Activated naive CD8-positive, alpha-beta T cell treated with anti-CD3 and anti-CD28 coated beads for 36 hours (primary cell): ENCODE measurements at places on chromosomes 1 and 21. TPM values are rescaled to one million over a fixed set of nuclear protein-coding genes. Genes with fewer than 3 reads are reported as not detected.

RGS8 gene
- not detected for total RNA-seq

GRCh38 chr1:95558791-95559190 is 324.8 kb downstream of the RWDD3 start:
- no peak overlapping the region for H3K4me3 ChIP-seq
- no peak for DNase-seq
- H3K4me1 ChIP-seq = no peaks in the 10 kb centered on the region
- no peaks in the 10 kb centered on the region for H3K36me3 ChIP-seq
- H3K27me3 ChIP-seq = no peaks in the 10 kb centered on the region

DNA sequence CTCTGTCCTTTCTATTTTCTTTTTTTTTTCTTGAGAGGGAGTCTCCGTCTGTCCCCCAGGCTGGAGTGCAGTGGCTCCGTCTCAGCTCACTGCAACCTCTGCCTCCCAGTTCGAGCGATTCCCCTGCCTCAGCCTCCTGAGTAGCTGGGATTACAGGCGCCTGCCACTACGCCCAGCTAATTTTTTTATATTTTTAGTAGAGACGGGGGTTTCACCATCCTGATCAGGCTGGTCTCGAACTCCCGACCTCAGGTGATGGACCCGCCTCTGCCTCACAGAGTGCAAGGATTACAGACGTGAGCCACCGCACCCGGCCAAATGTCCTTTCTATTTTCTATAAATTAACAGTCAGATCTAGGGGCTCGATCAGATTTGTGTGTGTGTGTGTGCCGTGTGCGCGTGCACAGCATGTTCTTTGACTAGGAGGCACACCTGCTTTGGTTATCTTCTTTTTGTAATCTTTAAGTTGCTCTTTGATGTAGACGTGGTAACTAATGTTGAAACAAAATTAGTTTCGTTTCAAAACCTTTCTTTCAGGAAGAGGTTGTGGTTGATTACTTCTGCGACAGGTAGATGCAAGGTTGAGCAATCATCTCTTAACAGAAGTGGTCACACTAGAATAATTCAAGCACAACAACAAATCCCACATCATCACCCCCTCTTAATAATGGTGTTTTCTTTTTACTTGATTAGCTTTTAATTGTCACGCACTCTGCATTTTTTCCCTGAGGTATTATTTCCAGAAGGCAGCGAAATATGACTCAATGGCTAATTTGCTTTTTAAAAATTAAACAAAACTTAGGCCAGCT is 779 bp upstream of the DEGS1 start:
- H3K4me3 ChIP-seq = peak overlapping the region; percentile 86
- H3K27me3 ChIP-seq = no peaks in the 10 kb centered on the region
- H3K27ac ChIP-seq = peak overlapping the region; percentile 90
- peaks cover 40% of the 10 kb centered on the region for H3K4me1 ChIP-seq
- peaks cover 27% of the 10 kb centered on the region for H3K36me3 ChIP-seq
- DNase-seq = peak; percentile 48

- no peak within 1 kb of the TSS for H3K4me3 ChIP-seq
- DNase-seq = peak; percentile 1
- H3K36me3 ChIP-seq = no peaks in the 10 kb centered on the region
- no peak within 1 kb of the TSS for H3K27ac ChIP-seq
These were observed at the start of gene BRINP2 for GRCh38 chr1:177170756-177171535. TSS of gene BRINP2 (plus strand) at chr1:177170958. CDS start at chr1:177229877, 58,919 bp downstream.

- H3K27me3 ChIP-seq = no peaks in the 10 kb centered on the region
- peaks cover 60% of the 10 kb centered on the region for H3K36me3 ChIP-seq
- peak; percentile 71 for DNase-seq
- peak overlapping the region; percentile 81 for H3K4me3 ChIP-seq
- peaks cover 98% of the 10 kb centered on the region for H3K4me1 ChIP-seq
- peak overlapping the region; percentile 98 for H3K27ac ChIP-seq
These were observed 7.6 kb downstream of the LAPTM5 start for GRCh38 chr1:30749691-30750583.

GRCh38 chr1:101365186-101365585 is 128.4 kb downstream of the S1PR1 start:
- DNase-seq = no peak
- H3K27ac ChIP-seq = no peak overlapping the region
- no peak overlapping the region for H3K4me3 ChIP-seq
- no peaks in the 10 kb centered on the region for H3K36me3 ChIP-seq

- H3K27ac ChIP-seq = no peak overlapping the region
- no peaks in the 10 kb centered on the region for H3K36me3 ChIP-seq
- DNase-seq = no peak
- H3K4me3 ChIP-seq = no peak overlapping the region
- no peaks in the 10 kb centered on the region for H3K4me1 ChIP-seq
These were observed 40.0 kb upstream of the CTPS1 start for GRCh38 chr1:40939320-40940059.

- peak; percentile 17 for DNase-seq
- H3K27ac ChIP-seq = no peak overlapping the region
- peak overlapping the region; percentile 70 for H3K4me3 ChIP-seq
These were observed 1.3 kb downstream of the JAM2 start for GRCh38 chr21:25640202-25640942.

DNA sequence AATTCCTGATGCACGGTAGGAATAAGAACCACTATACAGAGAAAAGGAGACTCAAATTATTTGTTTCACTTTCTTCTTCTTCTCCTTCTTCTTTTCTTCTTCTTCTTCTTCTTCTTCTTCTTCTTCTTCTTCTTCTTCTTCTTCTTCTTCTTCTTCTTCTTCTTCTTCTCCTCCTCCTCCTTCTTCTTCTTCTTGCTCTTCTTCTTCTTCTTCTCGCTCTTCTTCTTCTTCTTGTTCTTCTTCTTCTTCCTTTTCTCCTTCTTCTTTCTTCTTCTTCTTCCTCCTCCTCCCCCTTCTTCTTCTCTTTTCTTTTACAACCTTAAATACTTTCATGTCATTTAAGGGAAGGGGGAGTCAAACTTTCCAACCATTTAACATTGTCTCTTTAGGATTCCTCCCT is 11.0 kb upstream of the GPR88 start:
- no peak overlapping the region for H3K27ac ChIP-seq
- peaks cover 18% of the 10 kb centered on the region for H3K4me1 ChIP-seq
- no peak overlapping the region for H3K4me3 ChIP-seq
- H3K27me3 ChIP-seq = no peaks in the 10 kb centered on the region
- DNase-seq = no peak

- H3K36me3 ChIP-seq = peaks cover 28% of the 10 kb centered on the region
- DNase-seq = no peak
- no peaks in the 10 kb centered on the region for H3K27me3 ChIP-seq
- peaks cover 15% of the 10 kb centered on the region for H3K4me1 ChIP-seq
- H3K27ac ChIP-seq = no peak overlapping the region
These were observed 39.4 kb downstream of the LTN1 start for GRCh38 chr21:28953247-28953646.

DNA sequence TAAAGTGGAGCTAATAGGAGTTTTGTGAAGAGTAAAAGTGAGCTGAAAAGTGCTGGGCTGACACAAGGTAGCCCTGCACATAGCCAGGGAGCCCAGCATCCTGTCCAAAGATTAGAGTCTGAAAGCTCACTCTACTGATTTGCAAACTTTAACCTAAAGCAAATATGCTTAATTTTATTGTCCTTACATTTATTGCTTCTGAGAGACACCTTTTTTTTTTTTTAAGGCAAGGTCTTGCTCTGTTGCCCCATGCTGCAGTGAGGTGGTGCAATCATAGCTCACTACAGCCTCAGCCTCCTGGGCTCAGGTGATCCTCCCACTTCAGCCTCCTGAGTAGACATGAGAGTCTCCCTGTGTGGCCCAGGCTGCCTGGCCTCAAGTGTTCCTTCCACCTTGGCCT is 16.5 kb downstream of the MGST3 start:
- no peak for DNase-seq
- peaks cover 11% of the 10 kb centered on the region for H3K4me1 ChIP-seq
- no peaks in the 10 kb centered on the region for H3K27me3 ChIP-seq
- peaks cover 2% of the 10 kb centered on the region for H3K36me3 ChIP-seq

DNA sequence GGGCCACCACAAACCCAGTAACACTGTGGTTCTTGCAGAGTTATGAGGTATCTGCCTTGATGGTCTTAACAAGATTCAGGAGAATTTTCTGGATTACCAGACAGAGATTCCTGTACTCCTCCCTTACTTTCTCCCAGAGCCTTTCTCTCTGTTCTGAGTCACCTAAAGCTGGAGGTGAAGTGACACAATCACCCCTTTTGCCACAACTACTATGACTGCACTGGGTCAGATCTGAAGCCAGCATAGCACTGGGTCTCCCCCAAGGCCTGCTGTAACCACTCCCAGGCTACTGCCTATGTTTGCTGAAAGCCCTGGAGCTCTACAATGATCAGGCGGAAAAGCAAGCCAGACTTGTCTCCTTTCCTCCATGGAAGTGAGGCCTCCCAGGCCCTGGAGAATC is 156.7 kb upstream of the NEGR1 start:
- H3K4me3 ChIP-seq = no peak overlapping the region
- no peak overlapping the region for H3K27ac ChIP-seq
- H3K4me1 ChIP-seq = peaks cover under 1% of the 10 kb centered on the region
- DNase-seq = no peak

MIB2 gene
- total RNA-seq = 38.7 TPM

GRCh38 chr1:236590553-236591150 is 13.7 kb downstream of the HEATR1 start:
- DNase-seq = no peak
- no peak overlapping the region for H3K4me3 ChIP-seq
- H3K27me3 ChIP-seq = no peaks in the 10 kb centered on the region
- peaks cover 24% of the 10 kb centered on the region for H3K36me3 ChIP-seq
- H3K27ac ChIP-seq = no peak overlapping the region
- peaks cover 8% of the 10 kb centered on the region for H3K4me1 ChIP-seq

GRCh38 chr21:16309250-16309971 is 579.6 kb downstream of the USP25 start:
- no peaks in the 10 kb centered on the region for H3K36me3 ChIP-seq
- H3K4me1 ChIP-seq = peaks cover 4% of the 10 kb centered on the region
- no peak overlapping the region for H3K4me3 ChIP-seq
- no peak overlapping the region for H3K27ac ChIP-seq
- no peak for DNase-seq
- H3K27me3 ChIP-seq = peaks cover 7% of the 10 kb centered on the region

- H3K27me3 ChIP-seq = peaks cover 18% of the 10 kb centered on the region
- H3K4me1 ChIP-seq = peaks cover 2% of the 10 kb centered on the region
- H3K4me3 ChIP-seq = no peak overlapping the region
These were observed 96.8 kb downstream of the TENT5C start for GRCh38 chr1:117702654-117703053.

- no peak overlapping the region for H3K27ac ChIP-seq
- H3K4me1 ChIP-seq = peaks cover 36% of the 10 kb centered on the region
- no peaks in the 10 kb centered on the region for H3K36me3 ChIP-seq
- no peak for DNase-seq
- H3K27me3 ChIP-seq = peaks cover 31% of the 10 kb centered on the region
These were observed 7.2 kb downstream of the PGLYRP4 start for GRCh38 chr1:153341431-153341934.

DNA sequence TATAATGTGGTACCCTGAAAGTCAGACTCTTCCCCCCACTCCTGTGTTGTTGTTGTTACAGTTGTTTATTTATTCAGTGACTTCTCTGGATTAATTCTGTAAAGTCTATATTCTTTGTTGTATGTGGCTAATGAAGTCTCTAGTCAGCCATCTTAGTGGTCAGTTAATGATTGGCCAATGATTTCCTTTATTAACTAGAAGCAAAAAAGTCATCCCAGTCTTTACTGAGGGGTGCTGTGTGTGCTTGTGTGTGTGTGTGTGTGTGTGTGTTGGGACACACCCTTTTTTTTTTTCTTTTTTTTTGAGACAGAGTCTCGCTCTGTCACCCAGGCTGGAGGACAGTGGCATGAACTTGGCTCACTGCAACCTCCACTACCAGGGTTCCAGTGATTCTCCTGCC is 37.3 kb upstream of the HYI start:
- no peaks in the 10 kb centered on the region for H3K4me1 ChIP-seq
- H3K4me3 ChIP-seq = no peak overlapping the region
- no peaks in the 10 kb centered on the region for H3K27me3 ChIP-seq
- H3K36me3 ChIP-seq = peaks cover 10% of the 10 kb centered on the region
- no peak overlapping the region for H3K27ac ChIP-seq

- H3K4me3 ChIP-seq = no peak overlapping the region
- peaks cover 7% of the 10 kb centered on the region for H3K36me3 ChIP-seq
- H3K27ac ChIP-seq = no peak overlapping the region
- no peak for DNase-seq
- peaks cover 29% of the 10 kb centered on the region for H3K4me1 ChIP-seq
These were observed 122.7 kb downstream of the FASLG start for GRCh38 chr1:172781513-172782140.

DNA sequence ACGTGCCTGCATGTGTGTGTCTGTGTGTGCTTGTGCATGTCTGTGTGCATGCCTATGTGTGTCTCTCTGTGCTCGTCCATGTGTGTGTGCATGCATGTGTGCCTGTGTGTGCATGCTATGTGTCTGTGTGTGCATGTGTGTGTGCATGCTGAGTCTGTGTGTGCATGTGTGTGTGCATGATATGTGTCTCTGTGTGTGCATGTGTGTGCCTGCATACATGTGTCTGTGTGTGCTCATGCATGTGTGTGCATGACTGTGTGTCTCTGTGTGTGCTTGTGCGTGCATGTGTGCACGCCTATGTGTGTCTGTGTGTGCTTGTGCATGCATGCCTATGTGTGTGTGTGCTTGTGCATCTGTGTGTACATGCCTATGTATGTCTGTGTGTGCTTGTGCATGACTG is 52.3 kb downstream of the TCP10L start:
- no peak overlapping the region for H3K4me3 ChIP-seq
- H3K36me3 ChIP-seq = no peaks in the 10 kb centered on the region
- peaks cover 8% of the 10 kb centered on the region for H3K4me1 ChIP-seq
- H3K27me3 ChIP-seq = no peaks in the 10 kb centered on the region
- no peak overlapping the region for H3K27ac ChIP-seq

IGSF3 gene
- total RNA-seq = 0.92 TPM

SPATA45 gene
- total RNA-seq = not detected

DNA sequence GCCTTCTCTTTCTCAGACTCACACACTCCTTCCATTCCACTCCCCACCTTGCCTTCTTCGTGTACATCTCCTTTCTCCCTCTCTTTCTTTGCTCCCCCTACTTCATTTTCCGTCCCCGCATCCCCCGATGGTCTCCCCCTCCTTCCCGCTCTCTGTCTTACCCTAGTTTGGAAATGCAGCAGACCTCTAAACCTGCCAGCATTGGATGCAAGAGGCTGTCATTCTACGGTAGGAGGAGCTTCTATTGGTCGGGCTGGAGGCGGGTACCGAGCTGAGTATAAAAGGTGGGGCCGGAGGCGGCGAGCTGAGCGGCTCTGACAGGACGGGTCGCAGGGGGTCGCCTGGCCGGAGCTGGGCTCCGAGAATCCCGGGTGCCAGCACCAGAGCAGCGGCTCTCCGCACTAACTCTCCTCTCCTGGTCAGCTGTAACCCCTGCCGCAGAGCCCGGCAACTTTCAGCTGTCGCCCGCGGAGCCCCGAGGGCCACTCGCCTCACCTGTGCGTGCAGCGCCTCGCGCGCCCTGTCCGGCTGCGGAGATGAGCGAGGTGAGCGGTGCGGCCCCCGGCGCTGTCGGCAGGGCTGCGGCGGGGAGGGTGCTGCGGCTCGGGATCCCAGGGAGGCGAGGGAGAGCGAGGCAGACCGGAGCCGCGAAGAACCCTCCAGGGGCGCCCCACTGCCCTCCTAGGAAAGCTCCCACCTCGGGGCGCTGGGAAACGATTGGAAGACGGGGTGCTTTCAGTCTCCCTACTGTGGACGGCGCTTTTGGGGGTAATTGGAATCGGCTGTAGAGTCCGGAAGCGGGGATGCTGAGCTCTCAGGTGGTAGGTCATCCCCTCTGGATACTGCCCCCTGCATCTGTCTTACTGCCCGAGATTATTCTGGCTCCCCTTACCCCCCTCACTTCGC is at the start of gene PCP4L1:
Gene PCP4L1 (plus strand): TSS at position 307 of the 906 bp plus-strand sequence. CDS start 230 bp downstream, at position 537.
- H3K4me1 ChIP-seq = peaks cover 10% of the 10 kb centered on the region
- H3K4me3 ChIP-seq = peak within 1 kb of the TSS; percentile 68
- no peak within 1 kb of the TSS for H3K27ac ChIP-seq
- peaks cover 67% of the 10 kb centered on the region for H3K27me3 ChIP-seq
- peak; percentile 57 for DNase-seq
- peaks cover 11% of the 10 kb centered on the region for H3K36me3 ChIP-seq

GRCh38 chr1:184892116-184892515 is 82.2 kb downstream of the NIBAN1 start:
- no peak overlapping the region for H3K27ac ChIP-seq
- no peaks in the 10 kb centered on the region for H3K36me3 ChIP-seq
- no peak overlapping the region for H3K4me3 ChIP-seq
- peaks cover under 1% of the 10 kb centered on the region for H3K27me3 ChIP-seq
- DNase-seq = no peak
